ENCODE measurements at places on chromosomes 3 and 15.
A peak's percentile ranks its signal among the peaks of the same experiment; 100 is the strongest.

GRCh38 chr3:53169832-53170324 is 8.9 kb downstream of the PRKCD start:
- DNase-seq, result no peak

GRCh38 chr3:66036586-66037148 is 2.1 kb downstream of the MAGI1 start:
- DNase-seq, result peak; percentile 41

DNA sequence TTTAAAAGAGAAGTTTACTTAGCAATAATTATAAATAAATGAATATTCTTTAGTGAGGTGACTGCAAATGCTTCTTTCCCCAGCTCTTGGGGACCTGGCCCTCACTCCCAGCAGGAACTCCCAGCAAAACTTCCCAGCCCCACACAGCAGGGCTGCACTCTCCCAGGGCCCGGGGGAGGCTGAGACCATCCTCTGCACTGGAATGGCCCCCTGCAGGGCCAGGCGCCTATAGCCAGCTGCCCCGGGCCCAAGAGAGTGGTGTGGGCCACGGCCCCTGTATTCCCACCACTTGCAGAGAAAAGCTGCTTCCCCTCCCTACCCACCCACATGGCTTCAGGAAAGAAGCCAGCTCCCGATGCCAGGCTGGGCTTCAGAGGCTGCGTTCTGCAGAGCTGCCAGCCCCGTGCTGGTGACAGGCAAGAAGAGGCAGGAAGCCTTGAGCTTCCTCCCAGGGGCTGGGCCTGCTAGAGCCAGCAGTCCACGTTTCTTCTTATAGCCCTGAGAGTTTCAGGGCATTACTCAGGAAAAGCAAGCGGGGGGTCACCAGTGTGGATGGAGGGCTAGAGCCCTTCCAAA is 20.0 kb downstream of the IDH2 start:
- DNase-seq, result no peak

DNA sequence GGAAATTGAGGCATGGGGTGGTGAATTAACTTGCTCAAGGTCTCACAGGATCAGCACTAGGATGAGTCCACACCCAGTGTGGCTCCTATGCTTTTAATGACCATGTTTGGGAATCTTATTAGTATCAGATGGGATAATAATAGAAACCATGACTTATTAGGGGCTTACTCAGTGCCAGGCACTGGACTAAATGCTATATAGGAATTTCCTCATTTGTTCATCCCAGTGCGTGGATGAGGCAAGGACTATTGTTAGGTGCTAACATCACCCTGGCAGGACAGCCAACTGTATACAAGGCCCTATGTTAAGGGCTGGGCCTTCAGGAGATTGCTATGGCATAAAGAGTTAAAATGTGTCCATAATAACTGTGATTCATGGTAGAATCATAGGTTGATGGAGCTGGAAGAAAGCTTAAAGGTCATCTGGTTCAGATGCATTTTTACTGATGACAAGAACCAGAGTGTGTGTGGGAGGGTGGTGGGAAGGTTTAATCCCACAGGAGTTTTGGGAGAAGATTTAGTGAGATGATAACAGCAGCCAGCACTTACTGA is 4.7 kb upstream of the FEM1B start:
- DNase-seq, result no peak

DNA sequence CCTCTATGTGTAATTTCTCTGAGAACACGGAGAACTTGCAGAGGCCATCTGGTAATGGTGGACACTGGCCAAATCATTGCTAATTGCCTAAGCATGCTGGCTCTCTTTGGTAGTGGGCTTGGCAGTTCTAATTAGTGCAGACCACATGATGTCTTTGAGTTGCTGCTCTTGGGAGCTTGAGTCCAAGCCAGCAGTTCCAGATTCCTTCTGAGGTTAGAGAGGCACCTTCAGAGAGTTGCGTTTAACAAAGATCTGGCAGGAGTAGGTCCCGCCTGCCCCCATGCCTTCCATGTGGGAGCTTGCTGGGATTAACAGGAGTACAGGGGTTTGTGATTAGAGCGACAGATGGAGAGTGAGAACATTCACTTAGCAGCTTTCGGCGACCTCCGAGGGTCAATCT is 449.0 kb upstream of the LMCD1 start:
- peak; percentile 35 for DNase-seq
